Hematopoietic multipotent progenitor cell treated with erythropoietin and hydrocortisone succinate and interleukin-3 and kit ligand, for 8 days (in vitro differentiated cells): ENCODE measurements at places on chromosomes 12 and 14.

- DNase-seq, result no peak
Observed at GRCh38 chr12:76270657-76271358, 77.4 kb downstream of the BBS10 start.

DNA sequence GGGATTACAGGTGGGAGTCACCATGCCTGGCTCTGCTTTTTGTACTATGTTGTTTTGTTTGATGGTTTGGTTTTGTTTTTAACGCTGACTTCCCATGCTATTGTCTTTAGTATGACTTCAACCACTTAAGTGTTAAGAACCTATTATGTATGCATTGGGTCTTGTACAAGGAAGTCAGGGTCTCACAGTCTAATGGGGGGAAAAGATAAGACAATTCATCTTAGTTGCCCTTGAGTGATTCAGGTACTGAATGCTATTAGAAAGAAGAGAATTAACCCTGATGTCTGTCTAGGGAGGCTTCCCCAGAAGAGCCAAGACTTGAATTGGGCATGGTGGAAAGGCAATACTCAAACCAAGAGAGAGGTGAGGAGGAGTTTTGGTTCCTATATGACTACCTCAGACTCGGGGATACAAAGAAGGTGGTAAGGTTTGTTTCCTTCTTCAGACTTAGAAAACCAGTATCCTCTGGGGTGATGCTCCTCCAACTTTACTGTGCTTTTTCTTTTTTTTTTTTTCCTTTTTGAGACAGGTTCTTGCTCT is 64.6 kb downstream of the SUSD6 start:
- DNase-seq, result no peak

DNA sequence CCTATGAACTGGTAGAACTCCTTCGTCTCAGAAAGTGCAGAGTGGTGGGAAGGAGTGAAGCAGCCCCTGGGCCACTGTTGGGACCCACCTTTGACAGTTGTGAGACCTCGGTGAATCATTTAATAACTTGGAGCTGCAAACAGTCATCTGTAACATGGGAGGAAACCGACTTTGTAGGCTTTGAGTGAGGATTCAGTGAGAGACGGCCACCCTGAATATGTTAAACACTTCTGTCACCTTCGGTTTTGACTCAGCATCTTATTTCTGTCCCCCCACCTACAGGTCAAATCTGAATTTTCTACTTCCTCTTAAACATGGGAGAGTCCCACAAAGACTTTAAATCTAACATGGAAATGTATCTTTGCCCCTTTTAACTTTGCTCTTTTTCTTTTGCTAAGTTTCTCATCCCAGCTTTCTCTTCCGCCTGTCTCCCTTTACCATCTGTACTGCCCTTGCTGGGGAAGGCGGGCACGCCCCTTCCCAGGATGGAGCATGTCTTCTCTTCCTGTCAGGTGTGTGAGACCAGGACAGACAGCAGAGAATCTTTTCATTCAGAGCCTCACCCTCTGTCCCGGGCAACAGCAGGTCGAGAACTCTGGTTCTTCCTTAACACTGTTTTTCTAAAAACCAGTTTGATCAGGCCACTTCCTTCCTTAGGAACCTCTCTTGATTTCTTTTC is 37.1 kb downstream of the ZC3H14 start:
- no peak for DNase-seq

- no peak for DNase-seq
Observed at GRCh38 chr12:1946296-1946695, 27.8 kb upstream of the CACNA2D4 start.

DNA sequence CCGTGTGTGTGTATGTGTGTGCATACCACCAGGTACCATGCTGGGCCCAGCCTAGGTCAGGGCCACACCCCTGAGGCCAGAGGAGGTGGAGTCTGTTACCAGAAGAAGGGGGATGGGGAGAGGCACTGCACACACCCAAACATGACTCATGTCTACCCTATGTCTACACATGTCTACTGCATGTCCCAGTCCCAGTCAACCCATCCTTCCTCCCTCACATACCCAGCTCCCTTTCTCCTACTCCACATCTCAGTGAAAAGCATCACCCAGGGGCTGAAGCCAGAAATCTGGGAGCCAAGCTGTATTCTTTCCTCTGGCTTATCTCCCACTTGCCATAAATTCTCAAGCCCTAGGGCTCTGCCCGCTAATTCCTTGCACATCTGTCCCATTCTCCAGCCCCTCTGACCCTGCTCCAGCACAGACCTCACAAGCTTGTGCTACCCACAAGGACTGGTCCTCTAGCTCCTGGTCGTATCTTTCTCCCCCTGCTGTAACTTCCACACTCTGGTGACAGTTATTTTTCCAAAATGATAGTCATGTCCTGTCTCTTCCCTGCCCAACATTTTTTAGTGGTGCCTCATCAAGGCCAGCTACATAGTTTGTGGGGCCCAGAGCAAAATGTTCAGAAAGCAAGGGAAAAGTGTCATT is 18.0 kb upstream of the APPL2 start:
- DNase-seq, result no peak

GRCh38 chr12:76080017-76080728 is 4.3 kb downstream of the NAP1L1 start:
- DNase-seq, result no peak

GRCh38 chr12:54364413-54364812 is at the start of gene GPR84:
GPR84 (minus strand) TSS chr12:54364486; CDS start chr12:54363851, 635 bp downstream.
- DNase-seq, result no peak
